ENCODE measurements at places on chromosomes 12 and 14.
A peak's percentile ranks its signal among the peaks of the same experiment; 100 is the strongest.

DNA sequence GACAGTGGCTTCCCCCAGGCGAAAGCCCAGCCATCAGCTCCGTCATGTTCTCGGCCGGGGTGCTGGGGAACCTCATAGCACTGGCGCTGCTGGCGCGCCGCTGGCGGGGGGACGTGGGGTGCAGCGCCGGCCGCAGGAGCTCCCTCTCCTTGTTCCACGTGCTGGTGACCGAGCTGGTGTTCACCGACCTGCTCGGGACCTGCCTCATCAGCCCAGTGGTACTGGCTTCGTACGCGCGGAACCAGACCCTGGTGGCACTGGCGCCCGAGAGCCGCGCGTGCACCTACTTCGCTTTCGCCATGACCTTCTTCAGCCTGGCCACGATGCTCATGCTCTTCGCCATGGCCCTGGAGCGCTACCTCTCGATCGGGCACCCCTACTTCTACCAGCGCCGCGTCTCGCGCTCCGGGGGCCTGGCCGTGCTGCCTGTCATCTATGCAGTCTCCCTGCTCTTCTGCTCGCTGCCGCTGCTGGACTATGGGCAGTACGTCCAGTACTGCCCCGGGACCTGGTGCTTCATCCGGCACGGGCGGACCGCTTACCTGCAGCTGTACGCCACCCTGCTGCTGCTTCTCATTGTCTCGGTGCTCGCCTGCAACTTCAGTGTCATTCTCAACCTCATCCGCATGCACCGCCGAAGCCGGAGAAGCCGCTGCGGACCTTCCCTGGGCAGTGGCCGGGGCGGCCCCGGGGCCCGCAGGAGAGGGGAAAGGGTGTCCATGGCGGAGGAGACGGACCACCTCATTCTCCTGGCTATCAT, 663 bp downstream of the PTGER2 start:
- DNase-seq = no peak

DNA sequence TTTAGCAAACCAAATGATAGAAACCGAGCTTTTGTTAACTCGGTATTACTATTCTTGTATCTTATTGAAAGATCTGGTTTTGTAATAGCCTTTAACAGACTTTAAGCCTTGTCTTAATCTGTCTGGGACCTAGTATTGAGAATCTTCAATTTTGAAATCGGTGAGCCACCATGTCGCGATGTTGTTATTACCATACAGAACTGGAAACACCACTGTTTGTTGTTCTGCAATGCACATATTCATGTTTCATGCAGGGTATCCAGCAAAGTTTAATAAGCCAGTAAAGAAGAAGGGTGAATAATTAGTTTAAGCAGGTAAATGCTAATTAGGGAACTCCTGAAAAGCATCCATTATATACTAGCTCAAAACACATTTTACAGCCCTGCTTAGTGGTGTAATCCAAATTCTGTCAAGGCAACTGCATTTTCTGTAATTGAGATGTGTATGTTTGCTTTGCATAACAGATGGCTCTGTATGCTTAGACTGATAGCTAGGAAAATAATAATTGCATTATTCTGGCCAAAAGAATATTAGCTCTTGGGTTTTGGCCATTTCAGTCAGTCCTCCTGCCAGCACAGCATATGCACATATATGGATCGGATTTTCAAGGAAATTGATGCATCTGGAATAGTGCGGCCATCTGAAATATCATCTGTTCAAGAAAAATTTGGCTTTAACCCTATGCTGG, 389.2 kb downstream of the EGLN3 start:
- DNase-seq = no peak

GRCh38 chr12:43903686-43904085, 67.8 kb downstream of the TMEM117 start:
- no peak for DNase-seq

- peak; percentile 16 for DNase-seq
Measured at GRCh38 chr14:67863223-67863622, 43.6 kb downstream of the RAD51B start.

GRCh38 chr14:99274346-99275221, 2.6 kb upstream of the BCL11B start:
- peak; percentile 50 for DNase-seq

- no peak for DNase-seq
Measured at GRCh38 chr12:14048941-14049545, 67.6 kb upstream of the GRIN2B start.

GRCh38 chr14:69460093-69460701, 24.3 kb upstream of the PLEKHD1 start:
- DNase-seq = peak; percentile 48

GRCh38 chr12:51976376-51977160, 25.1 kb downstream of the ACVR1B start:
- peak; percentile 86 for DNase-seq

DNA sequence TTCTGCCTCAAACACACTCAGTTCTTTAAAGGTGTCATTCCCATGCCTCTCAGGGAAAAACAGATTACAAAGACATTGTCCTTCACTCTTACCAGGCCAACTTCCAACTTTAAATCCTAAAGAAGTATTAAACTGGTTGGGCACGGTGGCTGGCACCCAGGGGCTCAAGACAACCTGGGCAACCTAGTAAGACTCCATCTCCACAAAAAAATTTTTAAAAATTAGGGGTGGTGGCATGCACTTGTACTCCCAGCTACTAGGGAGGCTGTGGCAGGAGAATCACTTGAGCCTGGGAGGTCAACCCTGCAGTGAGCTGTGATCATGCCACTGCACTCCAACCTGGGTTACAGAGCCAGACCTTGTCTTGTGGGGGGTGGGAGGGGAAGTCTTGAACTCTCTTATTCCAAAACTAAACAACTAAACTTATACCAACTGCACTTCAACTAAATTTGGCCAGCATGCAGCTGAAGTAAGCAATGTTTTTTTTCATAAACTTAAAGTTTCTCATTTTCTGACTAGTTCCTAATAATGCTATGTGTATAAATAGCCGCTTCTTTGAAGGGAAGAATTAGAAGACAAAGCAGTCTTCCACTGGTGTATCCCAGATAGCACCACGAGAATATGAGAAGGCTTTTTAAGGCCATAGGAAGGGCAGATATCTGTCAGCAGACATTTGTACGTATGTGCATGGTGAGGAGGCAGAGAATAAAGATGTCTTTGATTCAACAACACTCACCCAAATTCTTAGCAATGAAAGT, 2.4 kb downstream of the SLC11A2 start:
- no peak for DNase-seq

DNA sequence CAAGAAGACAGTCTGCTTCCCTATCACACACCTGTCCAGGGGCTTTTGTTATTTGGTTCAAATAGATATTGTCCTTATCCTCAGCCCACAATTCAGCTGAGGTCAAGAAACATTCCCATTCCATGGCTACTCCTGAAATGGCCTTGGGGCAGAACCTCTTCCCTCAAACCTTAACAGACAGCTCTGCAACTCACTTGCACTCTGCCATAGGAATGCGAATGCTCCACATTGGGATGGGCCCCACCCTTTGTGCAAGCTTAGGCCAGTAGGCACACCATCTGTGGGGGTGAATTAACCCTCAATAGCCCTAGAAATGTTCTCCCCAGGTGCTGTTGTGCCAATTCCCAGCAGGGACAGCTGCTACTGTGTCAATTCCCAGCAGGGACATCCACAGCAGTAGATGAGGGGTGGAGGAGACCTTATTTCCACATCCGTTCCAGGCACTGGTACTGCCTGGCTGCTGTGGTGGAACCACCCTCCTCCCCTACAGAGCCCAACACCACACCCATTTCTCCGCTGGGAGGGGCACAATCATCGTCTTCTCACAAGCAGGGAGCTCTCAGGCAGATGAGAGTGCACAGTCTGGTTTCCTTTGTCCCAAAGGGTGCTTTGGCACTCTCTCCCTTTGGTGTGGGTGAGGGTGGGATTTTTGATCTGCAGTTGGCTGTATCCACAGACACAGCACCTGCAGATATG, 42.3 kb upstream of the GLIPR1 start:
- no peak for DNase-seq

- DNase-seq = no peak
Measured at GRCh38 chr14:92724516-92725340, 23.7 kb downstream of the LGMN start.

DNA sequence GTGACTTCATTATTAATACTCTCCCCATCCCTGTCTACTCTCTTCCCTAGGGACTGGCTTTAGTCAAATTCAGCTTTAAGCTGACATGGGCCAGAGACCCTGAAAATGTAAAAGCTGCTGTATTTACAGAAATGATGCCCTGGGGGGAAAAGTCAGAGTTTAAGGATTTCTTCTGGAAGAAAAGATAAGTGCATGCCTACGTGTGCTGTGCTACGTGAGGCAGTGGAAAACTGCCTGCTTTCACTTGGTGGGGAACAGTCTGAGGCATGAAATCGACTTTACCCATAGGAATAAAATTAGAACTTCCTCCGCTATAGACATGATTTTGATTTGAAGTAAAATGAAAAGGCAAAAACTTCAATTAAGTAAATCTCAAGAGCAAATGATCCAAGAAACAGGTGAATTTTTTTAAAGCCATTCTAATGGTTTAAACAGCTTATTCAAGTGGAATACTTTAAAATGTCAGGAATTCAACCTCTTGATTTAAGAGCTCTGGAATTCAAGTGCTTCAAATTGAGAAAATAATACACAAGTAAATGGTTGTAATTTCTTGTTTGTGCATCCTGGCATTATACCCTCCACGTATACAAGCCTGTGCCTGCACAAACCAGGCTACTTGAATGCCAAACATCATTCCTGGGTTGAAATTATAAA, 168.5 kb downstream of the FOXN3 start:
- DNase-seq = no peak

GRCh38 chr12:29157486-29157946, 8.4 kb downstream of the FAR2 start:
- DNase-seq = no peak
